ENCODE measurements at places on chromosomes 1 and 21.

GRCh38 chr1:86775395-86775794, 71.0 kb downstream of the SH3GLB1 start:
- no peak for DNase-seq

- DNase-seq, result no peak
Measured at GRCh38 chr1:78373676-78374075, 117.1 kb upstream of the PTGFR start.

- DNase-seq, result no peak
Measured at GRCh38 chr1:203464226-203464625, 11.4 kb upstream of the PRELP start.

- no peak for DNase-seq
Measured at GRCh38 chr1:162151900-162152829, 82.7 kb downstream of the NOS1AP start.

DNA sequence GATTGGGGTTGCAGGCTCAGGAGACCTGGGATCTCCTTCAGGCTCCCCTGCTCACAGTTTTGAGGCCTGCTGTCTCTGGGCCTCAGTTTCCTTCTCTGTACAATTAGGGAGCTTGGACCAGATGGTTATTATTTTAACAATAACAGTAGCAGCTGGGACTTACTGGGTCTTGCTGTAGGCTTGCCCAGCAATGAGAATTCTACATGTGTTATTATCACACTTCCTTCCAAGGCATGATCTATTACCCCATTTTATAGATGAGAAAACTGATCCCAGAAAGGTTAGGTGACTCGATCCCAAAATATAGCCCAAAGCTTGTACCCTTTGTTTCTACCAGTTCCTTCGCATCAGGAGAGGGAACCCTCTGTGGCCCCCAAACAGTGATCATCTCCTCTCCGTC, 153.8 kb downstream of the PTPRU start:
- DNase-seq, result no peak

DNA sequence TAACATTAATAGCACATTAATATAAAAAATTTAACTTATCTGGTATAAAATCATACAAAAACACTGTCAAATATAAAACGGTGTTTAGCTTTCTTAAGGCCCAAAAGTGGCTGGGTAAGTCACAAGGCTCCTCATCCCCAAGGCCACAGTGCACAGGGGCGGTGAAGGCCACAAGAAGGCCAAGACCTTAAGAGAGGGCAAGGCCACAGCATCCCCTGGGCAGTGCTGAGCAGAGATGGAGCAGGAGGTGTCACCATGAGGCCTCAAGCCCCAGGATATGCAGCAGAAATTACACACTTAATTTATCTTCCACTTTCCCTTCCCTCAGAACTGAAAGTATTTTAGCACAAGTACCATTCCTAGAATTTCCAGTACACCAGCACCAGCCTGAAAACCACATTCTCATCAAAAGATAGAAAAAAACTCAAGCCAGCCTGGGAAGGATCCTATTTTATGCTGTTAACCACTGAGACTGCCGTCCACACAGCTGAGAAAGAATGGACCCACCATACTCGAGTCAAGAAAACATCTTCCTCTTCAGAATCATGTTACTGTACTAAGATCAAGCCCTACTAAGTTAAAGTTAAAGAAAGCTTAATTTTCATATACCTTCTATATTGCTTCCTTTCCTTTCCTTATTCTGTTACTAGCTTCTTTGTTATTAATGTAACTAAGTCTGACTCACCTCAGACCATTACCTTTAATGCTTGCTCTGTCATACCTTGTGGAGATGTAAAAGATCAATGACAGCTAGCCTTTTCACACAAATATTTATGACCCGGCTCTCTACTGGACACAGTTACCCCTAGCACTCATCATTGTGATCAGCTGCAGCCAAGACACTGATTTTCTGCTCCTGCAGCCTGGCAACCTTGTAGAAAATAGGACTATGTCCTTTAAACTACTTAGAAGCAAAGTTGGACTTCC, 26.4 kb upstream of the FMO1 start:
- DNase-seq, result no peak

GRCh38 chr1:172172352-172172831, 248.1 kb upstream of the C1orf105 start:
- no peak for DNase-seq

GRCh38 chr1:214632091-214632490, 29.1 kb downstream of the CENPF start:
- DNase-seq, result no peak

DNA sequence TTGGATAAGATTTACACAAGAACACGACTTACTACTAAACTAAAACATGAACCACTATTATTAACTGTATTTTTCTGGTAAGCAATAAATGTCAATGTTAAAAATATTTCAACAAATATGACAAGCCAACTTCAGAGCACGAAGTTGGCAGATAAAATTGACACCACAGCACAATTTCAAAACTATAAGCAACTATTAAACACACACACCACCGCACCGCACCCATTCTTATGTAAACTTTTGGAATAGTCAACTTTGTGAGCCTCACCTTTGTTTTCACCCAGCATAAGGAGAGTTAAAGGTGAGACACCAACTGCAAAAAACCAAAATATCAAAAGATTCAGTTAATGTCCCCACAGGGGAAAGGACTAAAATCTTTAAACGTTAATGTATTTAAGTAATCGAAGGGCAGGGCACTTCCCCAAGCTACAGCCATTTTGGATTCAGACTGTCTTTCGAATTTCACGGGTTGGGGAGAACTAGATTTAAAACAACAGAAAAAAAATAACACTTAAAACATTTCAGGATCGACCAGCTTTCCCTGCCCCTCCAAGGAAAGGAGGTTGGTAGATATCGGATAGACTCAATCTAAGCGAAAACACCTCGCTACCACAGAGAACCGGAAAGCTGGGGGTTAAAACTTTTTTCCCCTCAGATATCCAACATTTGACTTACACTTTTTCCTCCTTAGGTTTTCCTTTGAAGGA, 872 bp downstream of the GPBP1L1 start:
- no peak for DNase-seq

DNA sequence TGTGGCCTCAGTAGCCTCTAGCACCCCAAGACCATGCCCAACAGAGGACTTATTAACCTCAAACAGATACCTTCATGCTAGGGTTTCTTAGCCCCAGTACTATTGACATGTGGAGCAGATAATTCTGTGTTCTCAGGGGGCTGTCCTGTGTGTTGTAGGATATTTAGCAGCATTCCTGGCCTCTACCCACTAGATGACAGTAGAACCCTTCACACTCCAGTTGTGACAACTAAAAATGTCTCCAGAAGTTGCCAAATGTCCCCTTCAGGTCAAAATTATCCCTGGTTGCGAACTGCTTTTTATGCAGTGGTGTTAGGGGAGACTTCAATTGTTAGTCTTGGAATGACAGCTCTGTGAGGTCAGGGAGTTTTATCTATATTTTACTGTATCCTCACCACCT, 8.1 kb downstream of the KAZN start:
- no peak for DNase-seq

- no peak for DNase-seq
Measured at GRCh38 chr1:231735941-231736340, 109.4 kb downstream of the DISC1 start.

DNA sequence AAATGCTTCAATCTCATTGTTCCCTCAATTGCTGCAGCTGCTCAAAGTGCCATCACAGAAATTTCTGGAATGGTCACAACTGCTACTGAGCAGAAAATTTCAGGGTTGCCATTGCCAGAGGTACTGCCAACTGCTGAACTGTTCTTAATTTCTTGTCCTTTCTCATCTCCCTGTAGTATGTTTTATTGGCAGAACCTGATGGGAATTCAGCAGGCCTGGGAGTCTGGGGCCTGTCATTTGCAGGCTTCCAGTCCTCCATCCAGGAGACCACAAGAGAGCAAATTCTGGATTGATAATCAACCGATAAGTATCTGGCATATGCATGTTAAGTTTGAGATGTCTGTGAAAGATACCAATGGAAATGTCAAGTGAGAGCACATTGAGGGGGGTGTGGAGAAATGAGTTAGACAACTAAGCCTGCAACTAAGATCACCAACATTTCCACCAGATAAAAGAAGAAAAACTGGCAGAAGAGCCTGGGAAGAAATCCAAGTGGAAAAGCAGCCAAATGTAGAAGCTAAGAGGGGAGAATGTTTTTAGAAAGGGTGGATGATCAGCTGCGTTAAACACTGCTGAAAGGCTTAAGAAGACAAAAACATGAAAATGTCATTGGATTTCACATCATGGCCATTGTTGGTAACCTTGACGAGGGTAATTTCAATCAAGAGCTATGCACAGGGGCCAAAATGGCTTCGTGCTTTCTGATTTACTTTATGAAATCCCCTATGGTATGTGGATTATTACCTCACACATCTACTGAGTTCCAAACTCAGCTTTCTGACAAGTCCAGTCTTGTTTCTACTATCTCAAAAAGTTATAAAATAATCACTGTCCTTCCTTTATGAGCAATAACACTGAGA, 648.1 kb downstream of the PLPP3 start:
- DNase-seq, result no peak

DNA sequence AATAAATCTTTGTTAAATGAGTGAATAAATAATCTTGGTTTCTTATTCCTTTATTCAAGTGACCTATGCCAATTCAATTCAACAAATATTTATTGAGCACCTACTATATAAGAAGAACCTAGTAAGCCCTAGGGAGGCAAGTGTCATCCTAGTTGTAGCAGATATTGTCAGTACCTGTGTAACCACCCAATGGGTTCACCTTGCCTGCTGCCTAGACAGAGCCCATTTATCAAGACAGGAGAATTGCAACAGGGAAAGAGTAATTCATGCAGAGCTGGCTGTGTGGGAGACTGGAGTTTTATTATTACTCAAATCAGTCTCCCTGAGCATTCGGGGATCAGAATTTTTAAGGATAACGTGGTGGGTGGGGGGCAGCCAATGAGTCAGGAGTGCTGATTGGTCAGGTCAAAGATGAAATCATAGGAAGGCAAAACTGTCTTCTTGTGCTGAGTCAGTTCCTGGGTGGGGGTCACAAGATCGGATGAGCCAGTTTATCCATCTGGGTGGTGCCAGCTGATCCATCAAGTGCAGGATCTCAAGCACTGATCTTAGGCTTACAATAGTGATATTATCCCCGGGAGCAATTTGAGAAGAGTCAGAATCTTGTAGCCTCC, 53.8 kb upstream of the KCNA3 start:
- DNase-seq, result no peak

- no peak for DNase-seq
Measured at GRCh38 chr1:202551683-202552082, 158.6 kb downstream of the SYT2 start.

DNA sequence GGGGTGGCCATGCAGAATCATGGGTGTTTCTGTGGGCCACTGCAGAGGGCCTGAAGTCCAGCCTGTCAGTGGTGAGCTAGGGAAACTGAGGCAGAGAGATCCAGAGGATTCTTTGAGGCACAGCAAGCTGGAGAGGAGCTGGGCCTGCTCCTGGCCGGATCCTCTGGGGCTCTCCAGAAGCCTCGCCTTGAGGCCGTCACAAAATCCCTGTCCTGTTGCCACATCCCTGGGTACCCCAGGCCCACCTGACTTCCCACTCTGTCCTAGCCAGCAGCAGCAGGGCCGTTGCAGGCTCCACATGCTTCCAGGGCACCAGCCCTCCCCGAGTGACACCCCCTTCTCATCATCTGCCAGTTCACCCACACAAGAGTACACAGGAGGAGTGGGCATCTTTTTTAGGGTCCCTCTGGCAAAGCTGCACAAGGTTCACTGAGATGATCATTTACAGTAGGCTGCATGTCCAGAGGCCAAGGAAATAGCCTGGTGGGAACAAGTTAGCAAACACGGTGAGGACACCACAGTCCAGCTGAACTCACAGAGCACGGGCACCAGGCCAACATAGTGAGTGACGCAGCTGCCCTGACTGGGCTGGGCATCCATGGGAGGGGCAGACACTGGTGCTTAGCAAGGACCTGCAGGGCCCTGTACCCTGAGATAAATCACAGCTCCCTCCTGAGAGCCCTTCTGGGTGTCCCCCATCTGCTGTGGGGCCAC, 25.1 kb upstream of the TSPEAR start:
- no peak for DNase-seq

GRCh38 chr1:114118351-114118990, 35.2 kb downstream of the SYT6 start:
- DNase-seq, result no peak

- no peak for DNase-seq
Measured at GRCh38 chr1:221149555-221150075, 270.4 kb downstream of the HLX start.

GRCh38 chr1:8706995-8707396, 110.4 kb downstream of the RERE start:
- no peak for DNase-seq

GRCh38 chr1:172397221-172397620, 23.3 kb upstream of the C1orf105 start:
- no peak for DNase-seq

- DNase-seq, result no peak
Measured at GRCh38 chr21:45208627-45208951, 79.1 kb downstream of the POFUT2 start.

DNA sequence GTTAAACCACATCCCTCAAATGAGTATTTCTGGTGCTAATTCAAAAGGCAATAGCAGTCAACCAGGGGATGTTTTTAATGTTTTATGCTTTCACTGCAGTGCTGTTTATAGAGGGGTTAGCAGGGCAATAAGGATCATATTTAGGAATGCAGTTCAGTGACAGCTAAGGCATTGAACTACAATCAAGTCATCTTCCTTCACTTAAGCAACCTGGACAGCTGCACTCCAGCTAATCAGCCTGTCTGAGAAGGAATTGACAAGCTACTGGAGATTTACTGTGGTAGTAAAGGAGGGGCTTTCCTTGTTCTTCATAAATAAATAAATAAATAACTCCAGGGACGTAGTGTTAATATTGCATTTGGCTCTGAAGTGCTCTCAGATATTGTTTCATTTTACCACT, 93.9 kb downstream of the DAB1 start:
- no peak for DNase-seq

GRCh38 chr1:191101960-191102359, 624.3 kb upstream of the BRINP3 start:
- no peak for DNase-seq
